ENCODE measurements at places on chromosomes 12 and 14.
A peak's percentile ranks its signal among the peaks of the same experiment; 100 is the strongest.

GRCh38 chr12:117882181-117882580, 86.6 kb downstream of the KSR2 start:
- DNase-seq = no peak

DNA sequence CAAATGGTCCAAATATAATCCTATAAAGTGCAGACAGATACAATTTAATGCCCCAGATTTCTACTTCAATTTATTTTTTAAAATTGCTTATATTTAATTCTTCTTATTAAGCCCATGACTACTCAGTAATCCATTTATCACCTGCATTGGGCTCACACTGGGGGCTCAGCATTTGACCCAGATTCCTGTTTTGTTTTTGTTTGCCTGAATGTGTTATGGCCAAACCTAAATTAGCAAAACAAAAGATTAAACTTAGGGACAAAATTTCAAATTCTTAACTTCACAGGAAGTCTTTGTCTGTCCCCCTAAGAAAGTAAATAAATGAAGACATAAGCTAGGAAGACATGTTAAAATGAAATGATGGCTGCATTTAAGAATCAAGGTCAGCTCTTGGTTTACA, 322.3 kb downstream of the RMST start:
- no peak for DNase-seq

DNA sequence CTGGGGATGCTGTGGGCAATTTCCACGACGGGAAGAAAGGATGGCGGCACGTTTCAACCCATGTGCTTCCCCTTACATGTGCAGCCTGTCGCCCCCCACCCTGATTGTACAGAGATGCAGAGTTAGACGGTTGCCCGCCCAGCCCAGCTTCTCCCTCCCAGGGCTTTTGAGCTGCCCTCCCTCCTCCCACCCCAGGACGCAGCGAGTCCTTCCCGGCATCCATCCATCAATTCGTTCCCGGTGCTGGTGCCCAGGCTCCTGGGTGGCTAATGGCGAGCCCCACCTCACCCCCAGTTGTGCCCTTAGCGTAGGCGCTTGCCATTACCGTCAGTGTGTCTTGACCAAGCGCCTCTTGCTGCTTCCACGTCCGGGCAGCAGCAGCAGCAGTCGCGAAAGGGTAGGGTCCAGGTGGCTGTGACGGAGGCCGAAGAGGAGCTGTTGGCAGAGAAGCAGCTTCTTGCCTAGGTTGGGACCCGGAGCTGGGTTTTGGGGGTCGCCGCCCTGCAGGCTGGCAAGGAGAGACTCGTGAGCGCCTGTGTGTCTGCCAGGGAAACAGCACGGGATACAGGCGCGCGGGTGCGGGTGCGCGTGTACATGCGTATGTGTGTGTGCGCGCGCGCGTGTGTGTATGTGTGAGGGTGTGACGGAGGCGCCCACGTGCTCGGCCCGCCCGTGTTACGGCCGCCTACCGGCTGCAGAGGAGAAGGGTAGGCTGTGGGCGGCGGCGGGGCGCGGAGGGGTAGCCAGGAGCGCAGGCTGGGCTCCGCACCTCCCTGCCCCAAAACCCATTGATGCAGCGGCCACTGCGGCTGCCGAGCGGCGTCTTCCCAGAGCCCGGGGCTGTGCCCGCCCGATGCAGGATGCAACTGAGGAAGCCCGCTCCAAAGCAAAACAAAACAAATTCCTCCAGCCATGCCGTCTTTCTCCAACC, at the start of gene SLC6A15:
SLC6A15 (minus strand) TSS at position 602 of the 931 bp plus-strand sequence. CDS start 20,679 bp downstream, outside the sequence.
- DNase-seq = peak; percentile 52

GRCh38 chr14:56390859-56391258, 188.7 kb upstream of the TMEM260 start:
- DNase-seq = peak; percentile 3

DNA sequence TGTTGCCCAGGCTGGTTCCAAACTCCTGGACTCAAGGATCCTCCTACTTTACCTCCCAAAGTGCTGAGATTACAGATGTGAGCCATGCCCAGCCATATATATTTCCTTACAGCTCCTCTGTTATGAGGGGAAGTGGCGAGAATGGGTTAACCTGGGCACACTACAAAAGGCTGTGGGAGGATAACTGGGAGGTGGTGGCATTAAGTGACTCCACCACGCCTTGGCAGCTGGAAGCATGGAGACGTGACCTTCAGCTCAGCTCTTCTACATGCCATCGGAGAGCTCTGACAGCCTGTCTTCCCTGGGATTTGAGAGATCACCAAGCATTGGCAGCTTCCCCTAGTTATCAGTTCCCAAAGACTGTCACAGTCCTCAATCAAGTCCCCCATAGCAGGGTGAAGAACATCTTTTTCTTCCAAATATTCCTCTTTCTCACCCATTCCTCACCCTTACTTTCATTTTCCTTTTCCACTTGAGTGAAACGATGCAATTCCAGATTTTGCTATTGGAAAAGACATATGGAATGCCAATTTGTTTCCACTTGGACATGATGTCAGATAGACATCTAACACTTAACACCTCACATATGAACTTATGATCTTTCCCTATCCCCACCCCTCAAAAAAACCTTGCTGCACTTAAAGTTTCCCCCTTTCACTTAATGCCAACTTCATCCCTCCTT, 48.5 kb downstream of the PHLDA1 start:
- DNase-seq = no peak

GRCh38 chr12:109289551-109289950, 19.5 kb downstream of the FOXN4 start:
- DNase-seq = no peak

GRCh38 chr12:123996581-123996980, 23.6 kb downstream of the ZNF664 start:
- no peak for DNase-seq

GRCh38 chr12:53207042-53207441, at the start of gene ITGB7:
TSS of gene ITGB7 (minus strand) at chr12:53207251. CDS start at chr12:53200443, 6,808 bp downstream.
- DNase-seq = peak; percentile 91

DNA sequence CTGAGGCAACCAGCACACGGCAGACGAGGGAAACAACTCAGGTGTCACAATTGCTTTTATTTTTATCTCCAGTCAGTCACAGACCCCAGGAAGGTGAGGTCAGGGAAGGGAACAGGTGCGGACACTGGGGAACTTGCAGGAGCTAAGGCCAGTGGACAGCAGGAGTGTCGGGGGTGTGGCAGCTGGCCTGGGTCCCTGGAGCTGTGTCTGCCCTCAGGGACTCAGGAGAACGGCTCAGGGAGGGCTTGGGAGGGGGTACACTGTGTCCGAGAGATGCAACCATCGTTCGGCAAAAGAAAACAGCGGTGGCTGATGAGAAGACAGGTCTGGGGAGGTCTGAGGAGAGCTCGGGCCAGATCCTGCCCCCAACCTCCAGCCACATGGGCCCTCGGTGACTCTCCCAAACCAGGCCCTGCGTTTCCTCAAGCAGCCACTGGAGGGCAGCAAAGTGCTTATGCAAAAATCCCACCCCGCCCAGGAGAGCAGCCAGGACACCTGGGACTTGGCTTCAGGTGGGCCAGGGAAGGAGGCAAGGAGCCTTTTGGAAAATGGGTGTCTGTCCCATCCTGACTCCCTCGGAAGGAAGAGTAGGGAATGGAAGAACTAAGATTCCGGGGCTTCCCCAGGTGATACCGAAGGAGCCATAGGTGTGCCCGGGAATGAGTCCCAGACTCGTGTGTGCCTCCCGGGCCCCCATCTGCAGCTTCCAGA, 24.1 kb upstream of the BCDIN3D start:
- DNase-seq = peak; percentile 77

GRCh38 chr14:23556700-23557440, 799 bp downstream of the THTPA start:
- no peak for DNase-seq

GRCh38 chr12:19436931-19437330, 2.4 kb upstream of the AEBP2 start:
- DNase-seq = no peak

DNA sequence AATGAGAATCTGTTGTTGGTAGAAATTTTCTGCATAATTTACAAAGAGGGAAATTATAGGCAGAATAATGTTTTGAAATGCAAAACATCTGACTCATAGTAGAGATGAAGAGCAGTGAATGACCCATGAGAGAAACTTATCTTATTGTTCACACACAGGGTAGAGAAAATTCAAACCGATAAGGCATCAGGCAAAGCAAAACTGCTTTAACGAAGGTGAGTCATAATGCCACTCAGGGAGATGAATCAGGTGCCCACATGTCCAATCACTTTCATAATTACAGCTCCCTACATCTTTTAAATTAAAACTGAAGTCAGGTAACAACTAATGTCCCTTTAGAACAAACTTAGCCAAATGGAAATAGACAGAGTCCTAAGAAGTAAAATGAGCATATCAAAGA, 265.6 kb upstream of the GARIN6 start:
- DNase-seq = no peak

All from RPMI8226 (cell line).